ENCODE measurements at places on chromosomes 6 and 20.

GRCh38 chr20:58044931-58045555 lies 183.4 kb downstream of the ANKRD60 start:
- DNase-seq, result no peak

DNA sequence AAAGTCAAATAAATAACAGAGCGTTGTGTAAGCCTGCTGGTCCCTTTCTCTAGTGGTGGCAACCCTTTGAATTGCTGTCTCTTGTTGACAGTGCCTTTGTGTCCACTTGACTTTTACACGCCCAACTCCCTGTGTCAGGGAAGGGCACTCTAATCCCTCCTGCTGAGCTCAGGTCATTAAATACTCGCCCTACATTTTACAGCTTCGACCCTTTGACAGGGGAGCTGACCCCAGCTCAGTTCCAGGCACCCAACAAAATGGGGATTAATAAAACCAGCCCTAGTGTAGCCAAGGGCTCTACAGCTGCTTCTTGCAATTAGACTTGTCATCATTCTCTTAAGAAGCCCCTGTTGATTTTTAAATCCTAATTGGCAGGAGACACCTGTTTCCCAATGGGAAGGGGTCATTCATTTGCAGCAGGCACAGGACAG lies 308.2 kb downstream of the EYA4 start:
- DNase-seq, result no peak

GRCh38 chr6:86756640-86757229 lies 180.6 kb upstream of the HTR1E start:
- DNase-seq, result no peak

DNA sequence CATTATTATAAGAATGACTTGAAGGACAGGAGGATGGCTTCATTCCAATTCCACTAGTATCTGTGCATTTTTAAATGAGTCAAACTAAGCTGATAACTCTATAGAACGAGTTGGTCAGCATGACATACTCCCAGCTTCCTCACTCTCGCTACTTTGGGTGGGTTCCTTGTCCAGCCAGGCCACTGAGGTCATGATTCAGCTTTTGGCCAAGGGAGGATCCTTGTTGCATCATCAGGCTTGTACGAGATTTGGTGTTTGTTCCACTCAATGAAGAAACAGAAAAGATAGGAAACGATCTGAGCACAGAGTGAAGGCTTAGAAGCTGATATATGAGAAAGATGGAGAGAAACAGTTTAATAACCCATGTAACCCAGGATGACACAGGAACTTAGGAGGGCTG lies 19.8 kb downstream of the NEDD9 start:
- DNase-seq, result no peak

GRCh38 chr6:44826025-44826676 lies 438.6 kb downstream of the CDC5L start:
- no peak for DNase-seq

GRCh38 chr6:163254341-163254835 lies 160.1 kb upstream of the QKI start:
- DNase-seq, result no peak

DNA sequence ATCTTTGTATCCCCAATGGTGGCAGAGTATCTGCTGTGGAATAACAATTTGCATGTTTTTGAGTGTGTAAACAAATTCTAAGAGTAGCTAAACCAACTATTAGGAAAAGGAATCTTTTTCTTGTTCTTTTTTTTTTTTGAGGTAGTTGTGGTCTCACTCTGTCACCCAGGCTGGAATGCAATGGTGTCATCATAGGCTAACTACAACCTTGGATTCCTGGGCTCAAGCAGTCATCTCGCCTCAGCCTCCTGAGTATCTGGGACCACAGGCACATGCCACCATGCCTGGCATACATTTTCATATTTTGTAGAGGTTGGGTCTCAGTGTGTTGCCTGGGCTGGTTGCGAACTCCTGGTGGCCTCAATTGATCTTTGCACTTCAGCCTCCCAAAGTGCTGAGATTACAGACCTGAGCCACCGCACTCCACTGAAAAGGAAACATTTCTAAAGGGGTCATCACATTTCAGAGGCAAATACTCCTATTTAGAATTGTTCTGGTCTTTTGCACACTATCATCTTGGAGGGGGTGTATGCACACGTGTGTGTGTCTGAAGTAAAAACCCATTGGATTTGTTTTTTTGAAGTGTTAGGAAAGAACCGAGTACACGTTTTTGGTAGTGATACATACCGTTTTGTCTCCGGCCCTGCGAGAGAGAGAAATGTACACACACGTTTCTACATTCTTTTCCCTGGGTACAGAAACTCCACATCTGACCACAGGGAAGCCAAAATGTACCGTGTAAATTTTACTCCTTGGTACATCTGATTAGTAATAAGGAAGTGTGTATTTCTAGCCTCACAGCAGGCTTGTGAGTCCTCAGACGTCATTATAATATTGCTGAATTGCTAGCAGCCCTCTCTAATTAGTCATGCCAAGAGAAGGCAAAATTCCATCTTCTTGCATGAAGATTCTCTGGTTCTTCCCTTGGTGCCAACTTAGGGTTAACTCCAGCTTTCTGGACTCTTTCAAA lies 183.6 kb downstream of the JARID2 start:
- DNase-seq, result no peak

DNA sequence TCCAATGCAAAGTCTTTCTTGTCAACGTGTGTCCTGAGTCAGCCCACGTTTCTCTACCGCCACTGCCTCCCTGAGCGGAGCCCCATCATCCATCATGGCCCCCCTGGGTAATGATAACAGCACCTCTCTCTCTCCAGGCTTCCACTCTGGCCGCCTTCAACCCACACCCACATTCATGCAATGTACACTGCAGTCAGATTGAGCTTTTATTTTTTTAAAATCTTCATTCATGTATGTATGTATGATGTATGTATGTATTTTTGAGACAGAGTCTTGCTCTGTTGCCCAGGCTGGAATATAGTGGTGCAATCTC lies 245.2 kb downstream of the PREX1 start:
- no peak for DNase-seq

DNA sequence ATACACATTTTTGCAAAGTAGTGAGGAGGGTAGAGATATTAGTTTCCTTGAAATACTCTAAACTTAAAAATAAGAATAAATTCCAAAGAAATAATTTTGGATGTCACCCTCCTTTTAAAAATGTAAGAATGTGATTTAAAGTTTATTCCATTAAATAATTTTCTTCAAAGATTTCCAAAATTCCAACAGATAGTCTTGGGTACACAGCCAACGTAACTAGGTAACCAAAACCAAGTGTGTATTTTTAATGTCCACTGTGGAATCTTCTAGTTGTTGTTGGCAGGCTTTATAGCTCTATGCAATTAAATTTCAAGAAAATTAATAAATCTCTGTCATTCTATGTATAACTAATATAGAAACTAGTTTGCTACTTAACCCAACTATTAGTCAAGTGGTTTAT lies 101.3 kb downstream of the COL21A1 start:
- DNase-seq, result no peak

DNA sequence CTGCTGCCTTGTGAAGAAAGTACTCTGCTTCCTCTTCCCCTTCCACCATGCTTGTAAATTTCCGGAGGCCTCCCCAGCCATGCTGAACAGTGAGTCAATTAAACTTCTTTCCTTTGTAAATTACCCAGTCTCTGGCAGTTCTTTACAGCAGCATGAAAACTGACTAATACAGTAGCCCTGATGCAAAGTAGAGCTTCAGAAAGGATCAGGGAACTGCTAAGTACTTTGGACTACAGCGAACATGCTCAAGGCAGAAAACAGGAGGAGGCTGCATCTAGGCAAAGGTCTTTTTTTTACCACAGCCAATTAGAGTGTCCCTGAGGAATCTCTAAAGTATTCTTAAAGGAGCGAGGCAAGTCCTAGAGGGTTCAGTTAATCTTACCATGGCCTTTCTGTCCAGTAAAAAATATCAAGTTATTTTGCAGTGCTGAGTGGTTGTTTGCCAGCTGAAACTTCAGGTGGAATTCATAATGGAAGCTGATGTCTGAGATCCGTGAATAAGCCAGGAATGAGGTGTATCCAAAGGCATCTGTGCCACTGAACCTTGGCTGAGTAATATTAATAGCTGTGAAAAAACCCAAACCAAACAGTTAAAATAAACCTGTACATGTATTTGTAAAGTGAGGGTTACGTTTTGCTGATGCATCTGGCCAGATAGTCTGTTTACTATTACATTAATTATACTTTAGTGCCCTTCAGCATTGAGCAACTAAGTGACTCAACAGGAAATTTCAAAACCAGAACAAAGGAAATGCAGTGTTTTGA lies 170.4 kb downstream of the PHF3 start:
- no peak for DNase-seq

GRCh38 chr20:49276161-49276960 lies 1.5 kb downstream of the ZNFX1 start:
- DNase-seq, result no peak

GRCh38 chr20:11261533-11262000 lies 587.8 kb upstream of the JAG1 start:
- DNase-seq, result no peak

- no peak for DNase-seq
Observed at GRCh38 chr6:156826290-156826955, 49.2 kb downstream of the ARID1B start.

DNA sequence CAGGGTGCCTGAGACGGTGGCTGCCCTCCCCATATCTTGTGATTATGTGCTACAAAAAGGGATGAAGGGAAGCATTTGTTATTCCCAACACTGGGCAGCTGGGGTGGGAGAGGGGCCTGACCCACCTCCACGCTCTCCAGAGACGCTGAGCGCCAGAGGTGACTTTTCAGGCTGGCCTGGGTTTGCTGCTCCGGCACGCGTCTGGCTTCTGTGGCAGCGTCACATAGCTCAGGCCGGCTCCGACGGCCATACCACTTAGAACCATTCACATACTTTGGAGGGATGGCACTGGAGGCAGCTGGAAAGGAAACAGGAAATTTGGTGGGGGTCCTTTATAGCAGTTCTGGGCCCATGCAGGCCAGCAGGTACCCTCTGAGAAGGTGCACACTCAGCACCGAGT lies 72.6 kb downstream of the NINL start:
- DNase-seq, result no peak

DNA sequence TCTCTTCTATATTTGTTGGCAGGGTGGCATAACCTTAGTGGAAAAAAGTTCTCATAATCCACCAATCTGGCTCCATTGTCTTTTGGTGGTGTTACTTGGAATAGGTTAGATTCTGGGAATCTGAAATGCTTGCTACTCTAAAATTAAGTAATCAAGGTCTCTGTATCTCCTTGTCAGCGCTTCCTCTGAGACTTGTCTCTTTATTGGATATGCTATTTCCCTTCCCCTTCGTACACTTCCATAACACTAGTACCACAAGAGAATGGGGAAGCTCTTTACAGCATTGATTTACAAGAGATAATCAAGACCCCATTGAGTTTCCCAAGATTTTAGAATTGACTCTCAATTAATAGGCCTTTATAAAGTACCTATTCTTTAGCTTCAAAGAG lies 280.2 kb downstream of the ADGB start:
- no peak for DNase-seq

- DNase-seq, result no peak
Observed at GRCh38 chr6:54515713-54516112, 207.5 kb downstream of the TINAG start.

DNA sequence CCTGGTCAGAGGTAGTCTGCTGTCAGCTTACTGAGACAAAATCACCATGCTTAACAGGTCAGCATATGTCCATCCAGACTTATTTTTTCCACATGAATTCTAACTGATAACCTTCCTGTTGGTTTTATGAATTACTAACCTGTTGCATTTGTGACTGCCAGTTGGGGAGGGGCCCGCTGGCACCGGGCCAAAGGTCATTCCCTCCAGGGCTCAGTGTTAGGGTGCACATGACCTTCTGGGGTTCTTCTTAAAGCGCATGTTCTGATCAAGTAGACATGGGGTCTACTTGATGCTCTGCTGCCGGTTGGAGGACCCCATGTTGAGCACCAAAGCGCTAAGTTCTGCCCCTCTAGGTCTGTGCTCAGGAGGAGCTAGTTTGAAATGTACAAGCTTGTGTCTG lies 15.6 kb downstream of the DUSP22 start:
- no peak for DNase-seq

GRCh38 chr20:40966103-40966502 lies 62.5 kb upstream of the TOP1 start:
- no peak for DNase-seq

DNA sequence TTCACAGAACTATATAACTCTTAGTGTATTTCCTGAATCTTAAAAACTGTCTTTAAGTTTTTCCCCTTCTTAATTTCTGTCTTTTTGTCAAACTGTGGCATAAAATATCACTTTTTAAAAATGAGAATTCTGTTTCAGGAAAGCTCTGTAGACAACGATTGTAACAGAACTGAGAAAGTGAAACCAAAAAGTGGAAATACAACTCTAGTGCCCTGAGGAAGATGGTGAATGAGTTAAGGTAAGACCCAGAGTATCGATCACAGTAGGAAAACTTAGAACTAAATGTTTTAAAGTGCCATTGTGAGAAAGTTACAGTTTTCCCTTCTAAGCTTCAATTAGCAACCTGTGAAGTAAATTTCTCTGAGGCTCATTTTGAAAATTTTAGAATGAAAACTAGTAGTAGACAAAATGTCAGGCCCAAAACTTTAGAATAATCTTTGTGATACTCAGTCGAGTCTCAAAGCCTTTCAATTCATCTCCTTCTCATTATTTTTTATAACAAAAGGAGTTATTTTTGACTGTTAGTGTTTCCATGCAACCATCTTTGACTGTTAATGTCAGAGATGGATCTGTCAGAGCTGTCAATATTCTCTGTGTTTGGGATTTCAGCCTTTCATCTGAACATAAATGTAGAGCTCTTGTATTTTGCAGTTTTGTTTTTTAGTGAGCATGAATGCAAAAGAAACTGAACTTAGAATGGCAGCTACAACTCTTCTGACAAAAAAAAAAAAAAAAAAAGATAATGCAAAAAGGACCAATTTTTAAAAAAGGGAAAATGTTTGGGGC lies 19.0 kb upstream of the TRDN start:
- DNase-seq, result no peak

DNA sequence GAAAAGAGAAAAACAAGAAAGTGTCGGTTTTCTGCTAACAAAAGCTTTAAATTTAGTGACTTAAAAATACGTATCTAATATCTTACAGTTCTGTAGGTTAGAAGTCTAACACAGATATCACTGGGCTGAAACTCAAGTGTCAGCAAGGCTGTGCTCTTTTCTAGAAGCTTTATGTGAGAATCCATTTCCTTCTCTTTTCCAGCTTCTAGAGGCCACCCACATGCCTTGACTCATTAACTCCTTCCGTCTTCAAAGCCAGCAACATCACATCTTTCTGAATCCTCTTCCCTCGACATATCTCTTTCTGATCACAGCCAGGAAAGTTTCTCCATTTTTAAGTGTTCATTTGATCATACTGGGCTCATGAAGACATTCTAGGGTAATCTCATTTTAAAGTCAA lies 262.0 kb downstream of the MAFB start:
- no peak for DNase-seq

DNA sequence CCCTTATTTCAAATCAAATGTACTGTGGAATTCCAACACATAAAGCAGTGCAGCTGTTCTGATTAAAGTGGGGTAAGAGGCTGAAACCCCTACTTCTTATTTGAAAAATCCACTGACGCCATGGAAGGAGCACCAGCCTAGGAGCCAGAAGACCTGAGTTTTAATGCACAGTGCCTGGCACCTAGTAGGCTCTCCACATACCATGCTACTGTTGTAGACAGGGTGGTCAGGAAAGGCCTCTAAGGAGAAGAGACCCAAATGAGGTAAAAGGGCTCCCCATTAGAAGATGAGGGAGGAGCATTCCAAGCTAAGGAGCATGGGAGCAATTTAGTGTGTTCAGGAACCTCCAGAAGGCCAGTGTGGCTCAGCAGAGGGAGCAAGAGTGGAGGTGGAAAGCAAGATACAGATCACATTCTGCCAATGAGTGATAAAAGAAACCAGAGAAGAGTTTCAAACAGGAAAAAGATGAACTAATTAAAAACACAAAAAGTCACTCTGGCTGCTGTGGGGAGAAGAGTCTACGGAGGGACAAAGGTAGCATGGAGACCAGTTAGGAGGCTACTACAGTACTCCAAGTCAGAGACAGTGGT lies 11.8 kb upstream of the ZNF76 start:
- DNase-seq, result no peak

Measured in GM12864 (cell line).